ENCODE measurements at places on chromosomes 2 and 18.

DNA sequence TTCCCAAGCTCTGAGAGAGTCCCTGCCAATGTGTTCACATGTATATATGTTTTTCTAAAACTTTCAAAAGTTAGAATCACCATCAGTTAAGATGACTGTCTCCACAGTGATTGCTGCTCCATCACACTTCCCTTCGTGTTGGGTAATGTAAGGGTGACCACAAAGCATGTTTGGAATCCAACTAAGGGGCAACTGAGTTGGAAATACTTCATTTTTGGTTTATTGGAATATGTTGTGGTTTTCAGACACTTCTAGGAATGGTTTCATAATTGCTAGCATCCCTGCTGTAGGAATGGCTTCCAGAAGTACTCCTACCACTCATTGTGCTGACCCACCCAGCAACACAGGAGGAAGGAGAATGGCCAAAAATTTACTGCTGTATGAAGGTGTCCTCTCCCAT is 212.5 kb upstream of the GULP1 start:
- H3K36me3 ChIP-seq = no peaks in the 10 kb centered on the region
- no peak for DNase-seq
- H3K4me3 ChIP-seq = no peak overlapping the region
- H3K4me1 ChIP-seq = no peaks in the 10 kb centered on the region

- H3K27me3 ChIP-seq = no peaks in the 10 kb centered on the region
- no peak overlapping the region for H3K27ac ChIP-seq
- DNase-seq = no peak
- H3K4me1 ChIP-seq = no peaks in the 10 kb centered on the region
These were observed 28.2 kb downstream of the DCC start for GRCh38 chr18:52367953-52368742.

GRCh38 chr18:2883076-2883735 is 36.4 kb downstream of the EMILIN2 start:
- H3K27ac ChIP-seq = no peak overlapping the region
- H3K4me3 ChIP-seq = no peak overlapping the region
- no peak for DNase-seq
- H3K4me1 ChIP-seq = peaks cover 12% of the 10 kb centered on the region
- H3K36me3 ChIP-seq = no peaks in the 10 kb centered on the region
- H3K27me3 ChIP-seq = no peaks in the 10 kb centered on the region

- H3K27me3 ChIP-seq = no peaks in the 10 kb centered on the region
- peaks cover 7% of the 10 kb centered on the region for H3K36me3 ChIP-seq
- peaks cover 24% of the 10 kb centered on the region for H3K4me1 ChIP-seq
- DNase-seq = peak; percentile 89
- H3K27ac ChIP-seq = peak overlapping the region; percentile 93
These were observed 746 bp upstream of the POLR1B start for GRCh38 chr2:112541315-112542122.

DNA sequence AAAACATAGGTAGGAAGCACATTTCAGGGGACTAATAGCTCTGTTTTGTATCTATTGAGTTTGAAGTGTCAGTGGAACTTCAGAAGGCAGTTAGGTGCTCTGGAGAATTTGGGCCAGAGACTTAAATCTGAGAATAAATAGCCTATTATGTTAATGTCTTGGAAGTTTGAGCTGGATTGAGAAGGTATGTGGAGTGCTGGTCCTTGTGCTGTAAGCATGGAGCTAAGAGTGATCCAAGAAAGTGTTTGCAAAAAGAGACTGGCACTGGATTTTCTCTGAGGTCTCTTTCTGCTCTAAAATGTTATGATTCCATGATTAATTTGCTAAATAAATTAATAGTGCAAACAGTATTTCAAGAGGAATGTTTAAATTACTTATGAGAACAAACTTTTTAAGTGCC is 63.3 kb downstream of the ICOS start:
- H3K27me3 ChIP-seq = no peaks in the 10 kb centered on the region
- no peak overlapping the region for H3K27ac ChIP-seq
- H3K4me3 ChIP-seq = no peak overlapping the region
- no peak for DNase-seq
- H3K36me3 ChIP-seq = no peaks in the 10 kb centered on the region

GRCh38 chr18:57909620-57910019 is 106.5 kb upstream of the ATP8B1 start:
- H3K4me3 ChIP-seq = no peak overlapping the region
- H3K27ac ChIP-seq = no peak overlapping the region
- no peaks in the 10 kb centered on the region for H3K36me3 ChIP-seq
- DNase-seq = no peak
- no peaks in the 10 kb centered on the region for H3K4me1 ChIP-seq
- no peaks in the 10 kb centered on the region for H3K27me3 ChIP-seq
